Stimulated activated CD8-positive, alpha-beta memory T cell treated with anti-CD3 and anti-CD28 coated beads, Interleukin-4, amount 100 ng/mL, for 4 hours (primary cell): ENCODE measurements at places on chromosomes 16 and 17.
A peak's percentile ranks its signal among the peaks of the same experiment; 100 is the strongest.

DNA sequence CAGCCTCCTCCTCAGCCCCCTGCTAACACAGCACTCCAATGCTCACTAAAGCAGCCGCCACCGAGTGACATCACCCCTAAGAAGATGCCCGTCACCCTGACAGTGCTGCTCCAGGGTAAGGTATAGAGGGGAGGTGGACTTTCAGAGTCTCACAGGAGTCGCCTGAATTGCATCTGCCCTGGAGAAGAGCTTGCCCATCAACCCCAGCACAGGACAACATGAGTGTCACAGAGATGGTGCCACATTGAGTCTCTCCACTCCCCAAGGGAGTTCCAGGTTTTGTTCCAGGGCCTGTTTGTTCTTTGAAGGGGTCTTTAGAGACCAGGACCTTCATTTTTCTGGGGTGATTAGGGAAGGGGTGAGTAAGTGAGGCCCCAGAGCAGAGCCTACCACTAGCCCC, 2.2 kb upstream of the P2RX5 start:
- DNase-seq: no peak

DNA sequence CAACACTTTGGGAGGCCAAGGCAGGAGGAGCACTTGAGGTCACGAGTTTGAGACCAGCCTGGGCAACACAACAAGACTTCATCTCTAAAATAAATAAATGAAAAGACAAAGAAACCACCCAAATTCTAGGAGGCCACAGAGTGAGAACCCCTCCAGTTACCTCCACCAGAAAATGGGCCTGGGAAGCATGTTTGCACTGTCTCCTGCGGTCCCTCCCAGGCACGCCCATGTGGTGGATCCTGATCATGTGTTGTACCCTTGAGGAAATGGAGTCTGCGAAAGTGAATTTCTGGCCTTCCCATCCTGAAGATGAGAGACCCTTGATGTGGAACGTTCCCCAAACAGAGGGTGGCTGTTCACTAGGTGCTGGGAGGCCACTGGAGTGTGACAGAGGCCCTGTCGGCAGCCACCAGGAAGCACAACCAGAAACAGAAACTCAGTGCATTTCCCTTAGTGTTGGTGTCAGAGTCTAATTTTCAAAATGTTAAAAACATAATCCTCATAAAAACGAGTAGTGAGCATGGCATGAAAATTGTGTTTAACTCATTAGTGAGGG, 19.2 kb upstream of the USP22 start:
- no peak for DNase-seq

DNA sequence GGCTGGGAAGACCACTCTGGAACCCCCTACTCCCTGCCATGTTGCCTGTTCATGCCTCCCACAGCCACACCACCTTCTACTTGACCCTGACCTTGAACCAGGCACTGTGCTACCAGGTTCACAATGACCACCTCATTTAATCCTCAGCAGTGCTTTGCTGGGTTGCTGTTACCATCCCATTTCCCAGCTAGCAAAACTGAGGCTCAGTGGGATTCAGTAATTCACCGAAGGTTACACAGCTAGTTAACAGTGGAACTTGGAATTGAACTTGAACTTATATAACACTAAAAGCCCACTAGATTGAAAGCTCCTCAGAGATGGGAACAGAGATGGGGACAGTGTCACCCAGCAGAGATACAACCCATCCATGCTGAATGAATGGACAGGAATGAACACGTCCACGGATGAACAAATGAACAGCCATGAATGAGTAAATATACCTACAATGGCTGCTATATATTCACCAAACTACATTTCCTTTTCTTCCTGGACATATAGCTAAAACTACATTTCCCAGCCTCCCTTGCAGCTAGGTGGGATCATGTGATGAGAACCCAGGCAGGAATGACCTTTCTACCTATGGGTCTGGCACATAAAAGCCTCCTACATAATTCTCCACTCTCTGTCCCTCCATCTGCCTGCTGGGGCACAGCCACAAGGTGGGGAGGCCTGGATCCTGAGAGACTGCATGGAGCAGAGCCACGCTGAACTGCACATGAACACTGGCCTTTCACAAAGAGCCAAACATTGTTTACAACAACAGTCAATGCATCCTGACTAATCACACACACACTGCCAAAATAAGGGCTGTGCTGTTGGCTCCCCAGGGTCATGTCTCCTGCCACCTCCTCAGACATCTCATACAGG, 94.8 kb downstream of the RMI2 start:
- DNase-seq: no peak

GRCh38 chr16:84284154-84284722, 10.4 kb upstream of the WFDC1 start:
- no peak for DNase-seq

DNA sequence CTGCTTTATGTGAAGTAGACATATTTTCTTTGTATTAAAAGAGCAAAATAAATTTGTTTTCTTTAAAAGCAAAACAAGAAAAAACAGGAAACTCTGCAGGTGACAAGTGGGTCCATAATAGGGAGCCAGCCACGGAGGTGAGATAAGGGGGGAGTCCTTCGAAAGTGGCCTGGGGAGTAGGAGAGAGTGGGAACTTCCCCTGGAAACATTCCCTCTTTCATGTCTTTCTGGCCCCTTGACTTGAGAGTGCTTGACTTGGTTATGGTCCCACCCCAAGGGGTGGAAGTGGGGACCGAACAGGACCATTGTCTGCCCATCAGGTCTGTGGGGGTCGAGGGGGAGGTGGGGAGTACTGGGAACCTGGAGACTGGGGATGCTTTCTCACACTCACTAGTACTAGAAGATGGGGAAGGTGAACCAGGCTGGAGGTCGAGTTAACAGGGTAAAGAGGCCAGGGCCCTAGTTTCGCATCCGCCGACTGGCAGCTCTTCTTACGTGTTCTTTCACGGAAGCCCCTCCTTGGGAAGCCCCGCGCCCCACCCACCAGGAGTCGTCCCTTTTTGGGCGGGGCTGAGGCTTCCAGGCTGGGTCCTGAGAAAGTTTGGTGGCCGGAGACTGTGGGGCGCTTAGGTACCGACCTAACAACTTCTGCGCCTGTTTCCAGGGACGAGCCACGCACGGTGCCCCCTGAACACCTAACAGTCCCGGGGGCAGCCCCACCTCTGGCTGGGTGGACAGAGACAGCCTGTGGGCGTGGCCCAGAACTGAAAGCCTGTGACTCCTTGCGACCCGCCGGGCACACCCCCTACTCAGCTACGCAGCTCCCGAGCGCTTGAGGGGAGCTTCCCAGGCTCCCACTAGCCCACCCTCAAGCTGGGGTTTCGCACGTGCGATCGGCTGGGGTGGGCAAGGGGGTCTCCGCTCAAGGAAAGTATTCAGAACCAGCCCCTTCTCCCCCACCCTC, 790 bp downstream of the TRADD start:
- peak; percentile 57 for DNase-seq

DNA sequence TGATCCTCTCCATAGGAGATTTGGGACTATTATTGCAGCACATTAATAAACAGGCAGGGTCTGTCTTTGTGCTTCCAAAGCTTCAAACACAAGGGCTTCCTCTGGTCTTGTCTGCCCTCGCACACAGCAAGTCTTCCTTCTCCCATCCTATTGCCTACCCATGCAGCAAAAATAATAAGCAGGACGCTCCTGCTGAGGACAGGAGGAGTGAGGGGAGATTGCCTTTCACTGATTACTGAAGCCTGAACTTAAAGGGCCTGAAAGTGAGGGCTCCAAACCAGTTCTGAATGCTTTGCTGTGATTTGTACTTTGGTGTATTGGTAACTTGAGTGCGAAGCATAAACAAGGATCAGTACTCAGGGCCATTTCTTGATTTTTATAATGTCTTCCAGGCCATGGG, 197.6 kb upstream of the XYLT1 start:
- DNase-seq: no peak

DNA sequence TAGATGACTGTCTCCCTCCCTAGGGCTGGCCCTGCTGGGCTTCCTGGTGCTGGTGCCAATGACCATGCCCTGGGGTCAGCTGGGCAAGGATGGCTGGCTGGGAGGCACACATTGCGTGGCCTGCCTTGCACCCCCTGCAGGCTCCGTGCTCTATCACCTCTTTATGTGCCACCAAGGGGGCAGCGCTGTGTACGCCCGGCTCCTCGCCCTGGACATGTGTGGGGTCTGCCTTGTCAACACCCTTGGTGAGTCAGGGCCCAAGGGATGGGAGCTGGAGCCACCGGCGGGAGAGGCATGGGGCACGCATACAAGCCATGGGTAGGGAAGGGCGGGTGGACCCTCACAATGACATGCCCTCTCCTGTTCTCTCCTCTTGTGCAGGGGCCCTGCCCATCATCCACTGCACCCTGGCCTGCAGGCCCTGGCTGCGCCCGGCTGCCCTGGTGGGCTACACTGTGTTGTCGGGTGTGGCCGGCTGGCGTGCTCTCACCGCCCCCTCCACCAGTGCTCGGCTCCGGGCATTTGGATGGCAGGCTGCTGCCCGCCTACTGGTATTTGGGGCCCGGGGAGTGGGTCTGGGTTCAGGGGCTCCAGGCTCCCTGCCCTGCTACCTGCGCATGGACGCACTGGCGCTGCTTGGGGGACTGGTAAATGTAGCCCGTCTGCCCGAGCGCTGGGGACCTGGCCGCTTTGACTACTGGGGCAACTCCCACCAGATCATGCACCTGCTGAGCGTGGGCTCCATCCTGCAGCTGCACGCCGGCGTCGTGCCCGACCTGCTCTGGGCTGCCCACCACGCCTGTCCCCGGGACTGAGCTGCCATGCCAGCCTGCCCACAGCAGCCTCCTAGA, 2.2 kb downstream of the PAQR4 start:
- no peak for DNase-seq

GRCh38 chr17:82184761-82185160, 27.9 kb downstream of the CCDC57 start:
- DNase-seq: no peak

DNA sequence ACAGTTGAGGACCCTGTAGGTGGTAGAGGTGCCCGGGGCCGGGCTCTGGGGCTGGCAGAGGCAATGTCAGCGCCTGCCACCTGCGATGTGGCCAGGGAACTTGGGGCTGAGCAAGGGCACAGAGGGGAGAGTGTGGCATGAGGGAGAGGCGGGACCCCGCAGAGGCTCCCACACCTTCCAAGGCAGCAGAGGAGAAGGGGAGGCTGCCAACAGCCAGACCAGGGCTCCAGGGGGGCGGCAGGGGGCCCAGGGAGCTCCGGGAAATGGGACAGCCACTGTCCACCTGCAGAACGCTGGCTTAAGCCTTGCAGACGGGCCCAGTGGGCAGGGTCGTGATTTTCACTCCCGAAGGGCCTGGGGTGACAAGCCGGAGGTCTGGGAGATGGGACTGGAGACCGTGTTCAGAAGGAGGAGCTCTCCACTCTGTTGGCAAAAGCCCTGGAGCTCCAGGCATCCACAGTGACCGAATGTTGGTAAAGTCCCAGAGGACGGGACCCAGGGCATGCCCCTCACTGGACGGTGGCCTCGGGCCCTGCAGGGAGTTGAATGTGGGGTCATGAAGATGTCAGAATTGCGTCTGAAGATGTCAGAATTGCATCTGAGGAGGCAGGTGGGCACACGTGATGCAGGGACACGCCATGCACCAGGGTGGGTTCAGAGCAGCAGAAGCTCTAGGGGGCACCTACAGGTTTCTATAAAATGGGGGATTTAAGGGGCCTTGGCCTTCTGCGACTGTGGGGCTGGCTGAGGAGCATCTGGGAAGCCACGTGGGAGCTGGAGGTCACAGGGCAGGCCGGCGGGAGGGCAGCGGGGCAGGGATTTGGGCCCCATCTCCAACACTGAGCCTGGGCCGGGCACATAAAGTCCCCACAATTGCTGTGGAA, 18.6 kb downstream of the CD7 start:
- DNase-seq: no peak

DNA sequence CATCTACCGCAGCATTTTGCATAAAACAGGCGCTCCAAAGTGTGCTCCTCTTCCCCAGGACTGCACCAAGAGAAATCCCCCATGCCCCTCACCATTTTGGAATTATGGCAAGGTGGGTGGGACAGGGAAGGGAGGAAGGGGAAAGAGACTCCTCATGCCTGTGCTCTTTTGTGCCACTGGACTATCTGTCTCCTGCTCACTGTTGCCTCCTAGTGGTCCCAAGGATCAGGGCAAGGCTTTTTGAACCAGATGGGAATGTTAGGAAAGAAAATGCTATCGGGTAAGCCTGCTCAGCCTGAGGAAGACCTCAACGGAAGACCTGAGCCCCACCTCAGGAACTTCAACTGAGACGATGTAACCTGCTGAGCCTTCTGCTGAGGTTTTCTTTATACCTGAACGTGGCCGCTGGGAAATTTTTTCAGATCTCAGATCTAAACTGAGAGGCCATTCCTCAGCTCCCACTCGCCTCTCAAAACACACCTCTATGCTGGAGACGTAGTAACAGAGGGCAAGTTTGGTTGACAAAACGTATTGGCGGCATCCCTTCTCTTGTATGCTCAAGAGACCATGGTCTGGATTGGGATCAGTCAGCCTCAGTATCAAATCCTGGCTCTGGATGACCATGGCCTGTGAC, 58.3 kb downstream of the SPACA3 start:
- no peak for DNase-seq

DNA sequence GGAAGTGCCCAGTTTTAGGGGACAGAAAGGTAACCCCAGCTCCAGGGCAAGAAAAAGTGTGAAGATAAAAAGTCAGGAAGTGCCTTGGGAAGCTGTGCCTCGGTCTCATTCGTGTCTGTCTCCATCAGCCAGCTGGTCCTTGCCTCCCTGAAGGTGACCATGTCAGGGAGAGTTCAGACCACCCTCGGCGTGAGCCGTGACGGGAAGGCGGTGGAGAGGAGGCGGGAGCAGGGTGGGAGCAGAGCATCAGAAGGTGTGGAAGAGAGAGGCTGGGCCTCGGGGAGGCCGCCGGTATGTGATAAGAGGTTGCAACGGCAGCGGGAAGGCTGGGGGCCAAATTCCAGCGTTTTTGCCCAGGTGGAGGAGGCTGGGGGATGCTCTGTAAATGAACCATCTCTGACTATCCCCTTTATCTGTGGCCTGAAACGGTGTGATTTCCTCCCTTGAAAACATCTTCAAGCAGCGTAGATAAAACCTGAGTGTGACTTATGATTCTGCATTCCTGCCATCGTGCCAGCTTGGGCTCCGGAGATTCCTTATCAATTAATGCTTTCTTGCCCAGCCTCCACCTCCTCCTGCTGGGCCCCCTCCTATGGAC, 251.8 kb downstream of the IRF8 start:
- DNase-seq: no peak

DNA sequence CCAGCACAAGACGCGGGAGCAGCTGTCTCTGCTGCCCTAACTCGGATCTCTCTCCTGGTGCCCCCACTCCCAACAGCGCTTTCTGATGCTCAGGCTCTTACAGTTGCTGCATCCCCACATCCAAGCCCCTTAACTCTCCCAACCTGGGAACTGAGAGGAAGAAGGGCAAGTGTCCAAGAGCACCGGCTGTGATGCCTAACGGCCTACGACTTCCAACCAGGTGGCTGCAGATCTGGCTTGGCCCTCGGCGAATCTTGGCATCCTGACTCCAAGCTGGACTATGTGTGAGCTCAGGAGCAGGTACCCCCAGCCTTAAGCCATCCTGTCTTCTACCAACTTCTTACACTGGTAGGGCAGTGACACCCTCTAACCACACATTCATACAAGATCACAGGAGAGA, 38.3 kb upstream of the RCVRN start:
- no peak for DNase-seq
